HCT116 (cell line): ENCODE measurements at places on chromosomes 6 and 20. TPM values are rescaled to one million over a fixed set of nuclear protein-coding genes. Genes with fewer than 3 reads are reported as not detected.

DNA sequence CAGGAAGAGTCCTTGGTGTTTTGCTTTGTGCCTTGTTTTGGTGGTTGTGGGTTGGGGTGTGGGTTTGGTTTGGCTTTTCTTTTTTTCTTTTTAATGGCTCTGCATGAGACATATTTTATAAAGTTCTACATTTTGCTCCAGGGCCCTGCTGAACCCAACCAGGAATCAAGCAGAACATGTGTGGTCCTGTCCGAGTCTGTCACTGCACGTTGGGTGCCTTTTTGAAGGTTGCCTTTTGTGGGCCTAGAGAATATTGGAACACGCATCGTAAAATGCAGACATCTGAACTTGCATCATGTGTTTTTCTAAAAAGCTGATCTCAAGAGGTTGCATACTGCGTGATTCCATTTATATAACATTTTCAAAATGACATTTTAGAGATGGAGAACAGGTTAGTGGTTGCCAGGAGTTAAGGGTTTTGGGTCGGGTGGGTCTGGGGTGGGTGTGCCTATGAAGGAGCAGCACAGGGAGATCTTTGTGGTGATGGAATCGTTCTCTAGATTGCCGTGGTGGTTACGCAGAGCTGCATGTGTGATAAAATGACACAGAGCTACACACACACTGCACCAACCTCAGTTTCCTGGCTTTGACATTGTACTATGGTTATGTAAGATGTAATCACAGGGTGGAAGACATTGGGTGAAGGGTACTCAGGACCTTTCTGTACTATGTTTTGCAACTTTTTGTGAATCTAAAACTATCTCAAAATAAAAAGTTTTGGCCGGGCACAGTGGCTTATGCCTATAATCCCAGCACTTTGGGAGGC lies 80.2 kb downstream of the EYA2 start:
- peaks cover 4% of the 10 kb centered on the region; the same call in 1 of the 2 replicates for H3K4me1 ChIP-seq
- DNase-seq, result no peak
- no peak overlapping the region for H3K4me3 ChIP-seq
- no peaks in the 10 kb centered on the region for H3K36me3 ChIP-seq
- H3K27me3 ChIP-seq, result no peaks in the 10 kb centered on the region

DNA sequence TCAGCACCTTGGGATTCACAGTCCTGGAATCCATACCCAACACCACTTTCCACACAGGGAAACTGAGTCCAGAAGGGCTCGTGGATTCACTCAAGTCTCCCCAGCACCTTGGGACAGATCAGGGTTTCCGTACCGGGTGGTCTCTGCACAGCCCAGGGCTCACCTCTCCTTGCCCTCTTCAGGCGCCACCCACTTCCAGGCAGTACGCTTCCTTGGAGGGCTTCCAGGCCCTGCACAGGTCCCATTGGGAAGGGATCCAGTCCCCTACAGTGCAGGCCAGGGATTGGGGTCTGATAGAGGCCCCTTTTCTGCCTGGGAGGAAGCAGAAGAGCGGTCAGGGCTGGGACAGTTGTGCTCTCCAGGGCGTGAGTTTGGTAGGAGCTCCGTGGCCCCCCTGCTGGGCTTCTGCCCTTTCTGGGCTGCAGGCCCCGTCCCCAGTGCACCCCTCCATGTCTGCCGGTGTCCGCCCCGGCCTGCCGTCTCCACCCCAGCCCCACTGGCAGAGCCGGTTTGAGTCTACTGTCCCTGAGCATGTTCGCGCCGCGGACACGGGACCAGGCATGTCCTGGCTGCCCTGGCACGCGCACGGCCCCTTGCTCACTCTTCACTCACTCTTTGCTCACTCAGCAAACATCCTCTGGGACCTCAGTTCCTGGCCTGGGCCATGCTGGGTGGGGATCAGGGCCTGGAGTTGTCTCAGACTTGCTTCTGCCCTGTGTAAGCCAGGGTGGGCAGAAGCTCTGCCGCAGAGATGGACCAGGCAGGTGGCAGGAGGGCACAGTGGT lies 12.6 kb downstream of the SRC start:
- H3K4me3 ChIP-seq, result no peak overlapping the region
- H3K4me1 ChIP-seq, result no peaks in the 10 kb centered on the region
- H3K36me3 ChIP-seq, result no peaks in the 10 kb centered on the region
- no peaks in the 10 kb centered on the region for H3K27me3 ChIP-seq

DNA sequence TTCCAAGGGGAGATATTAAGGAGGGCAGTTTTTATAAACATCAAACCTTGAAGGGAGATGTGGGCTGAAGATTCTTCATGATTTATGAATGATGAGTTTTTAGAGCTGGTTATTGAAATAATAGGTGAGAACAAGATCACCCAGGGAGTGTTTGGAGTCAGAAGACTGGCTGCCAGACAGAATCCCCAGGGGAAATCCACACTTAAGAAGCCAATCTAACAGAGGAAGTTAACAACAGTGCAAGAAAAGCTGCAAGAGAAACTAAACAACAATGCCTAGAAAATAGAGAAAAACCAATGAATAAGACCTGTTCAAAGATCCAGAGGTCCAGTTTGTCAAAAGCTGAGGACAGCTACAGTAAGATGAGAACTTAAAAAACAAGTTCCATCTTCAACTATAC lies 167.9 kb upstream of the MAN1A1 start:
- H3K27me3 ChIP-seq, result no peaks in the 10 kb centered on the region
- H3K27ac ChIP-seq, result no peak overlapping the region
- no peak overlapping the region for H3K4me3 ChIP-seq
- H3K4me1 ChIP-seq, result no peaks in the 10 kb centered on the region

SOX18 gene
- 3.3 TPM for total RNA-seq

DDO gene
- total RNA-seq, result not detected

ZNF334 gene
- not detected for total RNA-seq

DNA sequence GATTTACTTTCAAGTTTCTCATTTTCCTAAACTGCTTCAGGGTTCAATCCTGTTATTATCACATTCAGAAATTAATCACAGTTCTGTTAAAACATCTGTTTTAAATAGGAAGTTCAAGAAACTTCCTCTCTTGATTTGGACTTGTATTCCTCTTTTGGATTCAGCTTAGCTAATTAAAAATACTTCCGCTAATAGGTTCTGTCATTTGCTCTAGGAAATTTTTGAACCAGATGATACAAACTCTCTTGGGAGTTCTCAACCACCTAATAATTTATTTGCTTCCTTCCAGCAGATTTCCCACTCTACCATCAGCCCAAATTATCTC lies 15.9 kb upstream of the TMEM30A start:
- no peak for DNase-seq
- H3K36me3 ChIP-seq, result no peaks in the 10 kb centered on the region
- H3K27me3 ChIP-seq, result no peaks in the 10 kb centered on the region
- no peak overlapping the region for H3K4me3 ChIP-seq

- DNase-seq, result no peak
- H3K4me1 ChIP-seq, result peaks cover 5% of the 10 kb centered on the region; the same call in 1 of the 2 replicates
- H3K36me3 ChIP-seq, result peaks cover 27% of the 10 kb centered on the region
- no peak overlapping the region for H3K27ac ChIP-seq
- no peak overlapping the region for H3K4me3 ChIP-seq
Measured at GRCh38 chr6:158608221-158608620, 36.3 kb downstream of the DYNLT1 start.

SLC18B1 gene
- total RNA-seq, result 18.1 TPM
